ENCODE measurements at places on chromosomes 7 and 10.
A peak's percentile ranks its signal among the peaks of the same experiment; 100 is the strongest.

DNA sequence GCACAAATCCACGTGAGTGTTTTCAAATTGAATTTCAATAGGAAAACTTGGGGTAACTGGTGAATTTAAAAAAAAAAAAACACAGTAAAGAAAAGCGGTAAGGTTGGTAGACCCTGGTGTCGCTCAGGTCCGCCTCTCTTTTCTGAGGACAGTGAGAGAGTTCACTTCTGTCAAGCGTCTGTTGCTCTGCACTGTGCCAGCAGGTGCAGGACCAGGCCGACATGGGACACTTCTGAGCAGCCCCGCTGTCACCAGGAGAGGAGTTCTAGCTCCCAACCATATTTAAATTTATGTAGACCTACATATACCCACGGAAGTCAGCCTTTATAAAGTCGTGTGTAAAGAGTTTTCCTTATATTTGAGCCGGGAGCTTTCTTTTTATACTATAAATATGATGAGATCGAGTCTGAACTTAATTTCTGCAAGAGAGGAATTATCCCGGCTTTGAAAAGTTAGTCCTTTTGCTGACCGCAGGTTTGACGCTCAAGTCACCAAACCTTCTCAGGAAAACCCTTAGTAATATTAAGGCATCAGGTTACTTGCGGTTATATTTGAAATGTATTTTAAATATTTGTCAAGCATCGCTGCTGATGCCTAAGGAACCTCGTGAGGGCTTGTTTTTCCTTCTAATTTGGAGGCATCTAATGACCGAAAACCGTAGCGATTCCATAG, 531 bp downstream of the IKZF1 start:
- no peak for DNase-seq

DNA sequence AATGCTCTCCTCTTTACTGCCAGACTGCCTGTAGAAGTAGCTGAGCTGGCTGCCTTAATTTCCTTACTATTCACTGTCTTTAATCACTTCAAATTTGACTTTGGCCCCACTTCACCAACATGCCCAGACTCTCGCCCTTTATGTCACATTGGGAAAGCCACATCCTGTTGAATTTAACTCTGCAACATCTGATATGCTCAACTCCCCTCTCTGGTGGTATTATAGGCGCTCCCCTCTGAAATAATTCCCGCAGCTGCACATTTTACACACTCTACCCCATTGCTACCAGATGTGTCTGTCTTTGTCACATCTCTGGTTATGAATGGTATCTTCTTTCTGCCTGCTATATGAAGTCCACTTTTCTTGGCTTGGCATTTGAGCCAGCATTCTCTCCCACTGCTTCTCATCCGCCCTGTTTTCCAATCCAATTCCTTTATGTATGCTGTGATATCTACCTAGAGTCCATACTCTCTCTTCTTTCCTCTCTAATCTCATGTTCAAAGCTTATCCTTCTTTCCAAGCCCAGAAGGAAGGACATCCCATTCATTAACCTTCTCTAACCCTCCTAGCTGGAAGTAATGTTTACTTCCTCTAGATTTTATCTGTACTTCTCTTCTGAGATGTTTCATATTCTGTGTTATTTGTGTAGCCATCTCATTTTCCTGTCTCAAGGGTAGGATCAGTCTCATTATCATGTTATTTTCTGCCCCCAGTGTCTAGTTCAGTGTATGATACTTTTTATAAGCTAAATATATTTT, 134.5 kb downstream of the ST7 start:
- peak; percentile 34 for DNase-seq

DNA sequence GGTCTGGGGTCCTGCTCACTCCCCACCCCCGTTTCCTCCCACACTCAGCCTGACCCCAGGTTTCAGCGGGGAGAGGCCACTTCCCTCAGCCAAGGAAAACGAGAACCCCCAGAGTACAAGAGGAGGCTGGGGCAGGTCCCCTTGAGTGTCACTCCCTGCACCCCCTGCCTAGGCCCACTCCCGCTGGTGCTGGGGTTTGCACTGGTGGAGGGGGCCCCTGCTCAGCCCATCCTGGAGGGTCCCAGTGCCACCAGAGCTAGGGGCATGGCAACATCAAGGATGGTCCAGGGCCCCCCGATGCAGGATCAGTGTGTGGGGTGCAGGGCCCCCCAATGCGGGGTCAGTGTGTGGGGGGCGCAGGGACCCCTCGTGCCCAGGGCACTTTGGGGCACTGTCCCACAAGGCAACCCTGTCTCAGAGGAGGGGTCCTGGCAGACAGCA, 70.5 kb upstream of the KCTD7 start:
- no peak for DNase-seq

DNA sequence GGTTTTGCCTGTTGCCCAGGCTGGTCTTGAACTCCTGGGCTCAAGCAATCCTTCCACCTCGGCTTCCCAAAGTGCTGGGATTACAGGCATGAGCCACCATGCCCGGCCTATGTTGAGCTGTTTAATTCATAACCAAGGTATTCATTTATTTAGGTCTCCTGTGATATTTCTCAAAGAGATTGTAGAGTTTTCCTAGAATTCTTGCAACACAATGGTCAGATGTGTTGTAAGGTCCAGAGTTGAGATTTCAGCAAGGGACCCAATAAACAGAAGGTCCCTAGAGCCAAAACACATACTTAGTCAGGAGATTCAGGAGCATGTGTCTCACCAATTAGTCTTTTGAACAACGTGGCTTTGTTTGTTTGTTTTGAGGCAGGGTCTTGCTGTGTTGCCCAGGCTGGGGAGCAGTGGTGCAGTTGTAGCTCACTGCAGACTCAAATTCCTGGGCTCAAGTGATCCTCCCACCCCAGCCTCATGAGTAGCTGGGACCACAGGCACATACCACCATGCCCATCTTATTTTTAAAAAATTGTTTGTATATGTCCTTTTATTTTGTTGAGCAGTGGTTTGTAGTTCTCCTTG, 321.3 kb upstream of the GALNT17 start:
- DNase-seq: no peak

DNA sequence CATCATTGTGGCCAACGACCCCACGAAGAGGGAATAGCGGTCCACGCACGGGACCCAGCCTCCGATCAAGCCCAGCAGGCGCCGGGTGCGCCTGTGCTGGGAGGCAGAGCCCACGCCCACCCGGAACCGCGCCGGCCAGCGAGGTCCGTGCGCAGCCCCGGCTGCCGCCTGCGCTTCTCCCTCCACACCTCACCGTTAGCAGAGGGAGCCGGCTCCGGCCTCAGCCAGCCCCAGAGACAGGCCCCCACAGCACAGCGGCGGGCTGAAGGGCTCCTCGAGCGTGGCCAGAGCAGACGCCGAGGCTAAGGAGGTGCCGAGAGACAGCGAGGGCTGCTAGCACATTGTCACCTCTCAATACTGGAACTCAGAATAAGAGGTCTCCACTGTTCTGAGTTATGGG, 3.6 kb downstream of the ITPRID1 start:
- no peak for DNase-seq

- no peak for DNase-seq
Measured at GRCh38 chr10:131204406-131205152, 106.9 kb downstream of the TCERG1L start.

DNA sequence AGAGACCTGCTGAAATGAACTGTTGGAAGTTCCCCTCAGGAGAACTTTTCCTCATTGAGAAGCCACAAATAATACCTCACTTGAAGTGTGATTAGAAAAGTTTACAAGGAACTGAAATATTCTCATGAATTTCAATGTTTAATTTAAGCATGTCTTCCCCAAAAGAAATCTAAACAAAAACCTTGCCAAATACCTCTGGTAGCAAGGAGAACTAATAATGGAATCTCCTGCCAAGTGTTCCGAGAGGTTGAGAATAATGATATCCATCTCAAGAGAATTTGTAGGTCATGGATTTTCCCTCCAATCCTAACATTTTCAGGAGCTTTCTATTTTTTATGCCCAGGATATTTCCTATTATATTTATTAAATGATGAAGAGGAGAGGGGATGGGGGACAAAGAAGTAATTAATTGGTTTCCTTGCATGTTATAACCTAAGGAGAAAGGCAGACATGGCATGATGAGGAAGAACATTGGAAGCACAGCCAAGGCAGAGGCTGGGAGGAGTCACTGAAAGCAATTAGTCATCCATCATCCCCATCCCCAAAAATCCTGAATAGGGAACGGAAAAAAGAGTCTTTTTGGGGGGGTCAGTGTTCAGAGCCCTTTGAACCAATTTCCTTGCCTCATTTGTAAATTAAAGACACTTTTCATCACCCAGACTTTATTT, 93.6 kb upstream of the IL6 start:
- DNase-seq: no peak

DNA sequence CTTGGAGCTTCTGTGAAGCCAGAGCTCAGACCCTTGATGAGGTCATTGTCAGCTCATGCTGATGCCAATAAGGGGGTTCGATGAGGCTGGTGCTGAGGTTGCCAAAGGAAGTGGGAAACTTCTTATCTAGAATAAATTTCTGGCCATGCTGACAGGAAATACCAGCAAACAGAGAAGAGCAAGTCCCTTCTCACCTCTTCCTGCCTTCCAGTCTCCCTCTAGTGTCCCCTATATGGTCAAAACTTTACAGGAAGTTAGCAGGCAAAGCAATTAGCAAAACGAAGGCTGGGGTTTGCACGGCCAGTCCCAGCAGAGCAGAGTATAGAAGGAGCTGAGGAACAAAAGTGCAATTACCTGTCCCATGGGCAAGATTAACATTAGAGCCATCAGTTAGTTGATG, 15.1 kb upstream of the NEUROG3 start:
- DNase-seq: no peak

- DNase-seq: peak; percentile 100
Measured at GRCh38 chr7:116327752-116328151, 117.4 kb downstream of the TES start.

GRCh38 chr10:28841625-28842024, 164.3 kb downstream of the BAMBI start:
- peak; percentile 85 for DNase-seq

DNA sequence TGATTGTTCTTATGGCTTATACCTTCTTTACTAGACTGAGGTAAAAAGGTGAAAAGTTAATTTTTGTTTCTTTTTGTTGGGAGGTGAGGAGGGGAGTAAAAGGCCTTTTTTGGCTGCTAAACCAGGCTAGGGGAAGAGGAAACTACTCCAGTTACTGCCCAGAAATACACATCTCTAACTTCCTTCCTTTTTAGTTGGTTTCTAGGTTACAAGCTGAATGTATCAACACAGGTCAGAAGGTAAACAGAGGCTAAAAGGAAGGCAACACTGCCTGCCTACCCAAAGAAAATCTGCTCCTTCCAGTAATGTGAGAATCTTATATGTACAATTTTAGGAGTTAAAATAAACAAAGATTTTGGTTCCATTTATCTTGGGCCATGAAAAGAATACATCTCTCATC, 140.4 kb downstream of the NRBF2 start:
- no peak for DNase-seq

DNA sequence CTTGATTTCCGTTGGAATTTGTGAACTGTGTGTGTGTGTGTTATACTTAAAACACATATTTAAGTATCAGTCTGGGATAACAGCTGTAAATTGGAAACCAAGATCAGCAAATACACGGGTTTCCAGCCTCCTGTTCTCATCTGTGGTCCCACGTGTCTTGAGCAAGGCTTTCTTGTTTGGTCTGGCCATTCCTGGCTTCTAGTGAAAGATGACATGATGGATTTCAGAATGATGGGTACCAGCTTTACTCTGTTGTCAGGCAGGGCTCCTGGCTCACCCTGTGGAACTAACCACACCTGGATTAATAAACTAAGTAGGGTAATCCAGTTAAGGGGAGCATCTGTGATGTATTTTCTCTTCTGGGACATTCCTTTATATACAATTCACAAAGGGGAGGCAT, 346.2 kb upstream of the AOAH start:
- DNase-seq: no peak

DNA sequence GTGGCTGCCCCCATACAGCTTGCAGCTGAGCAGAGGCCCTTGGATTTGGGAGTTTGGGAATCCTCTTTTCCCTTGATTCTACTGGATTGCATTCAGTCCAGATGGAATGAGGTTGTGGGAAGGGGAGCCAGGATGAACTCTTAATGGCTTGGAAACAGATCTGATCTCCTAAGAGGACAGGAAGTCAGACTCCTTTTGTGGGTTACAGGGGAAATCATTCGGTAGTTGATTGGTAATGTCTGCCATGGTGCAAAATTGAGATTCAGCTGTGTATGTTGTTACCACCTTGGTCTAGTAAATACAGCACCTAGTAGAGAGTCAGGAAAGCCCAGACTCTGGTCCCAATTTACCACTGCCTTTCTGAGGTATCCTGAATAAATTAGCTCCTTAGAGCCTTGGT, 144.2 kb upstream of the TNRC18 start:
- no peak for DNase-seq

GRCh38 chr7:94313926-94314325, 80.8 kb upstream of the COL1A2 start:
- peak; percentile 66 for DNase-seq

DNA sequence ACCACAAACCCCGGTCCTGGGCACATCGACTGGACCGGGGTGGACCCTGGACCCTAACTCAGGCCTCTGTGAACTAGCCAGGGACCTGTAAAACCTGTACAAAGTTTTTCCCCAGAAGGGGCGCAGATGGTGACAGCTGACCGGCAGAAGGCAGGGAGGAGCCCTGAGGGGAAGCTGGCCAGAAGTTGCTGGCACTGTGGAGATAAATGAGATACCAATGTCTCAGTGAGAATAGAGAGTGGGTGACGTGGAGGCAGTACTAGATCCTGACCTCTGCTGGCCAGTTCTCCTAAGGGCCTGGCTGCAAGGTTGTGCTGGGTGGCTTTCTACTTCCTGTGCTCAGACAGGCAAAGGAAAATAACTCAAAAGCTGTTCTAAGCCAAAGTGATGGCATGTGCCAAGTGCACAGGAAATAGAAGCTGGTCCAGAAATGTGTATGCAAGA, 10.6 kb upstream of the TSPAN14 start:
- DNase-seq: peak; percentile 60

GRCh38 chr10:63976538-63976937, 455.3 kb downstream of the REEP3 start:
- peak; percentile 1 for DNase-seq

- DNase-seq: no peak
Measured at GRCh38 chr7:55211726-55212125, 153.4 kb upstream of the LANCL2 start.

Measured in fibroblast of lung (primary cell).